CD4-positive, alpha-beta T cell treated with Interleukin-15 for 4 hours (primary cell): ENCODE measurements at places on chromosomes 5 and 9.

DNA sequence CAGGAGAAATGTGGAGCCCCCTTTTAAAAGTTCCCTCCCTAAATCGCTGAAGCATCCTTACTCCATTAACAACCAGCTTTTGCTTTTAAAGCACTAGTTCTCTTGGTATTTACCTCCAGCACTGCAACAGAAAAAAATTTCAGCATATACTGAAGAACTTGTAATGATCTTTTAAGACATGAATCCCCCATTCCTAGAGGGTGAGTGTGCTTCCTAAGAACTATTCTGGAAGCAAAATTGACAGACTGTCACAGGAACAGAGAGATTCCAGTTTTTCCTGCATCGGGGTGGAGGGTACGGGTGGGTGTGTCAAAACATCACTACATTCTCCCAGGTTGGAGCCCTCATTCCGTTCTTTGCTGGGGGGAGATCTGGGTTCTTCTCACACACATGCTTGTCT is 151.9 kb downstream of the EBF1 start:
- DNase-seq, result no peak

DNA sequence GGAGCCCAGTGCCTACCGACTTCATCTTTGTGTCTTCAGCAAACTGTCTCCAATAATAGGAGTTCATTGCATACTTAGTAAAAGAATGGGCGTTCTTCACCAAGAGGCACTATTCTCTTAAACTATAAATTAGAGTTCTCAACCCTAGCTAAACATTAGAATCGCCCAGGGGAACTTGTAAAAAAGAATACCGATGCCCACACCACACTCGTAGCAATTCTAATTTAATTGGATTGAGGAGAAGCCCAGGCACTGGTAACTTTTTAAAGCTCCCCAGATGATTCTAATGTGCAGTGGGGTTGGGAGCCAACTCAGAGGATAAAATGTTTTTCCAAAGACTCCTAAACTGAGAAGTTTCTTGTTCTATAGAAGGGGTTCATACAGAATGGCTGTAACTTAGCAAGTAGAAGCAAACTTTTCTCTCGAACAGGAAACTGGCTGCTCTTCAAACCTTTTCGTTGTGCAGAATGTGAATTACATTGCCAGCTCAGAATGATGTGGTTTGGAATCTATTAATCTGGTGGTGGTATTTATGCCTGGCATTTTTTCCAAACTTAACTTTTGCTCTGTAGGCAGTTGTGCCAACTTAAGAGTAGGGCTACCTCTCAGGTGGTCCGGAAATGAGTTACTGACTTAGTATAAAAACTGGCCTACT is 26.4 kb upstream of the NFIB start:
- DNase-seq, result no peak

DNA sequence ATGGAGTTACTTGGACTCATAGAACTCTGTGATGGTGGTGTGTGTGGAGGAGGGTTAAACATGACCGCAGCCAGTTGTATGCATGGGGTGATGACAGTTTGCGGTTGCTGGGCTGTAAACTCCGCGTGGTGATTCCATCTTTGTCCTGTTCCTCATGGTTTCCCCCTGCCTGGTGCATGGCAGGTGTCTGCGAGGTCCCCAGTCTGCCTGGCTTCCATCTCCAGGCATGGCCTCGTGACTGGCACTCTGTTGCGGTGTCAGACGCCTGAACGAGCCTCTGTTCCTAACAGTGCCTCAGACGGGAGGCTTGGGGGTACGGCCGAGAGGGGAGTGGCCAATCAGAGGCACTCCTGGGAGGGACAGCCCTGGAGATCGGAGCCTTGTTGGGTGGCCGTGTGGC is 33.9 kb upstream of the SH3PXD2B start:
- DNase-seq, result no peak

DNA sequence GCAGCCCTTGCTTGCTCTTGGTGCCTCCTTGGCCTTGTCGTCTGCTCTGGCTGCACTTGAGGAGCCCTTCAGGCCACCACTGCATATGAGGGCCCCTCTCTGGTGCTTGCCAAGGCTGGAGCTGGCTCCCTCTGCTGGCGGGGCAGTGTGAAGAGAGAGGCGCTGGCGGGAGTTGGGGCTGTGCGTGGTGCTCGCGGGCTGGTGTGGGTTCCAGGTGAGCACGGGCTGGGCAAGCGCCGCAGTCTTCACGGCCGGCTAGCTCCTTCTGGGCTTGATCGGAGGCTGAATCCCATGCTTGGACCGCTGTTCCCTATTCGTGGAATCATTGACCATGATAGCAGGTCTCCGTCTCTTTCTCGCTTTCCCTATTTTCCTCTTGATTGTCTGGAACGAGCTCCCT is 56.5 kb downstream of the XRCC4 start:
- no peak for DNase-seq

DNA sequence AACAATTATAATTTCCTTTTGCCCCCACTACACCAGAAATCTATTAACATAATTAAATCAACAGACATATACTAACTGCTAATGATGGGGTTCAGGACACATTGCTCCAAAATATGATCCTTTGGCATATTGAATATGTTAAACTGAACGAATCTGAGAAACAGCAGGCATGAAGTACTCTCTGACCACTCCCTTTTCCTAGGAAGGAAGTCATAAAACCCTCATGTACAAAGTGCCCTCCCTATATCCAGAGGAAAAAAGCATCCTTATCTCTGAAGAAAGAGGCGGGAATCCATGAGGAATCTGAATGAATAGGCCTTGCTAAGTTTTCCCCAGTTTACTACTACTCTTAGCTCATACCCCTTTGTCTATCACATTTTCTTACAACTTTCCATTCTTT is 67.9 kb downstream of the ADAMTS6 start:
- no peak for DNase-seq

- no peak for DNase-seq
Observed at GRCh38 chr9:108603141-108603540, 252.6 kb downstream of the ACTL7B start.

DNA sequence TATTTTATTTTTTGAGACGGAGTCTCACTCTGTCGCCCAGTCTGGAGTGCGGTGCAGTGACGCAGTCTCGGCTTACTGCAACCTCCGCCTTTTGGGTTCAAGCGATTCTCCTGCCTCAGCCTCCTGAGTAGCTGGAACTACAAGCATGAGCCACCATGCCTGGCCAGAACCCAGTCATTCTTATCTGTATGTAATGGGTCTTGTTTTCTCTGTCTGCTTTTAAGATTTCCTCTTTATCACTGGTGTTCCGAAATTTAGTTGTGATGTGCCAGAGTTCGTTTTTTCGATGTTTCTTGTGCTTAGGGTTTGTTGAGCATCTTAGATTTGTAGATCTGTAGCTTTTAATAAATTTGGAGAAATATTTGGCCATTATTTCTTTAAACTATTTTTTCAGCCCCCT is 19.2 kb downstream of the SLC25A25 start:
- DNase-seq, result no peak

GRCh38 chr5:68464424-68464823 is 248.9 kb downstream of the PIK3R1 start:
- DNase-seq, result peak; percentile 40

DNA sequence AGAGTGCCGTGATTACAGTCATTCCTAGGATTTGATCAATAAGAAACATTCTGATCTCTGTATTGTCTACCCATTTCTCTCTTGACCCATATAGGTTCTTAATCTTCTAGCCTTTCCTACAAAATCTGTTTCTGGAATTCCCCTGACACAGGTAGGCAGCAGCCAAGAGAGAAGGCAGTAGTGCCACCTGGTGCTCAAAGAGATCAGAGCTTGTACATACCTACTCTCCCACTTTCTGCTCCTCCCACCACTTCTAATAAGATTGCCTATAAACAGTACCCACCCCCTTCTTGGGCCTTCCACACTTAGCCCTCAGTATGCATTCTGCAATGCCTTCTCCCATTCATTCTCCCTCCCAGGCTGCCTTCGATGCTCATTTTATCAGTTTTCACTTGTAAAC is 117.4 kb upstream of the RORB start:
- peak; percentile 5 for DNase-seq

DNA sequence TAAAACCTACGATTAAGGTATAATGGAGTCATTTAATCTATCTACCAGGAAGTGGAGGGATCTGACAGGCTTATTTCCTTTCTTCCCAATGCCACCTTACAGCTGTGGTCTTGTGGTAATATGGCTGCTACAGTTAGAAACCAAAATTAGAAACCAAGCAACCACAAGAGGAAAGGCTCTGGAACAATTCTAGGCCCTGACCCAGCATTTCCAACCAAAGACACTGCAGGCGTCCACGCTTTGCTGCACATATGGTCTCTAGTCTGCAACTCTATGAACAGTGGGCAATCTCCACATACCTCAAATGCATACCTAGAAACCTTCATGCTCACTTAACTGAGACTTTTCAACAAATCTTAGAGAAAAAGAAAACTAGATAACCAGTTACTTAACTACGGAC is 339.1 kb downstream of the NFIB start:
- no peak for DNase-seq

DNA sequence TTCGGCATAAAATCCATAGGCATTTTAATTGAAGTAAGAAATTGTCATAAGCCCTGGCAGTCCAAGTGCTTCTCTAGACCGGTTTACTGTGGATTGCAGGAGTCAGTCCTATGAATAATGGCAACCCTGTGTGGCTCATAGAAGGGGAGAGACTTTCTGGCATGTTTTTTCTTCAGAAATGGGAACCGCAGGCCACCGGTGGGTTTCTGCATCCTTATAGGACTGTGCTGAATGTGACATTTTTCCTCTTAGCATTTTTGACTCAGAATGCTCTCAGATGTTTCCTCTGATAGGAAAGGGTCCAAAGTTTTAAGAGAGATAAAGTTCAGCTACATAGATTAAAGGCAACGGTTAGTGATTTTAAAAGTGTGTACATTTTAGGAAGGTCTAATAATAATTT is 6.3 kb downstream of the DAPK1 start:
- no peak for DNase-seq

DNA sequence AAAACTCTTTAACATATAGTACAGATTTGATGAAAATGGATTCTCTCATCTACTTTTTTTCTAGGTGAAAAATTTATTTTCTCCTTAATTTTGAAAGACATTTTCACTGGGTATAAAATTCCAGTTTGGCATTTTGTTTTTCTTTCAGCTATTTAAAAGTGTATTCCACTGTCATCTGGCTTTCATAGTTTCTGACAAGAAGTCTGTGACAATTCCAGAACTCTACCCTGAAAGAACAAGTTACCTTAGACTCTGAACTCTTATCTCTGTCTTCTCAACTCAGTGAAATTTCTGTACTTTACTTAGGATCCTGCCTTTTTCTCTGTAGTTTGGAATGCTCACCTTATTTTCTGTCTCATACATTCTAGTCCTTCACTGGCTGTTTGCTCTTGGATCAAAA is 161.7 kb downstream of the RANBP17 start:
- DNase-seq, result no peak

DNA sequence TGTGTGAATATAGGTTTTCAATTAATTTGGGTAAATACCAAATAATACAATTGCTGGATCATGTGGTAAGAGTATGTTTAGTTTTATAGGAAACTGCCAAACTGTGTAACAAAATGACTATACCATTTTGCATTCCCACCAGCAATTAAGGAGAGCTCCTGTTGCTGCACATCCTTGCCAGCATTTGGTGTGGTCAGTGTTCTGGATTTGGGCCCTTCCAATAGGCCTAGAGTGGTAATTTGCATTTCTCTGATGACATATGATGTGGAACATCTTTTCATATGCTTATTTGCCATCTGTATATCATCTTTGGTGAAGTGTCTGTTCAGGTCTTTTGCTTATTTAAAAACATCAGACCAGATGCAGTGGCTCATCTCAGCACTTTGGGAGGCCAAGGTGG is 11.6 kb upstream of the RFK start:
- no peak for DNase-seq

DNA sequence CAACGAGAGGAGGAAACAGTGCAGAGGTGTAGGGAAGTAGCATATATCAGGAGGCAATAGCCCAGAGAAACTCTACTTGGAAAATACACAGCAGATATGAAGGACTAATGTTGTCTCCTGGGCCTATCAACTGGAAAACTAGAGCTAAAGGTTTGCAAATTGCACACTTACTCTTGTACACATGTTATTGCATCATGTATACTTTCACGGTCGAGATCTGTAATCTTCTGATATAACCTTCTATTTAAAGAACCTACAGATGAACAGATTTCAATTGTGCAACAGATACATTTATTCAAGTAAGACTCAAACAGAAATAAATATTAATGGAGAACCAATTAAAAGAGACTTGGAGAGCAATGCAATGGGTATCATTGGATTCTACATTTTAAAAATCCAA is 256.3 kb upstream of the TMEM161B start:
- no peak for DNase-seq

DNA sequence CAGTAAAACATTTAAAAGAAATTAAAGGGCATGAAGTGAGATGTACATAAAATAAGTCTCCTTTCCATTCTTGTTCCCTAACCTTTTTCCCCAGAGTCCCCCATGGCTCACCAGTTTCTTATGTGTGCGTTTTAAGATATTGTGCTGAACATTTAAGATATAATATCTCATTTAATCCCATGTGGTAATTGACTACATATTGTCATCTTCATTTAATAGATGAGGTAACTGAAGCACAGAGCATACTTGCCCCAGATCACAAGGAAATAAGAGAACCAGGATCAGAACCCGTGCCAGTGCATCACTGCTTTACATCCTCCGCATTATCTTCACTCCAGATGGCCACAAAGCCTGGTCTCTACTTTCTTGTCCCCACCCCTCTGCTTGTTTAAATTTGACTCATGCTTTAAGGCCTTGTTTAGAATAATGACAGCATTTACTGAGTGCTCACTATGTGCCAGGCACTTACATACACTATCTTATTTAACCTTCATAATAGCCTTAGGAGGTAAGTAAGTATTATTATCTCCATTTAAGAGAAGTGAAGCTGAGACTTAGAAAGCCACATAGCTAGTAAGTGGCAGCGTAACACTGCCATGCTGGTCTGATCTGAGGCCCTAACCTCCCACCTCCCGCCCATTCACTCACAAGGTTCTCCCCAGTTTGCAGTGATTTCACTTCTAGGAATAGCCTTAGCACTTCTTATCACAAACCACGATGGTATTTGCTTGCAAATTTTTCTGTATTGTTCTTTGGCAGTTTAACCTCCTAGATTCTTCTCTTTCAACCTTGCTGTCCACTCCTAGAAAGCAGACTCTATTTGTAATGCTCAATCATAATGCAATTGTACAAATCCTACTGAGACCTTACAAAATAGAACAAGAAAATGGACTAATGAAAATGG is 78.4 kb upstream of the IL6ST start:
- no peak for DNase-seq

GRCh38 chr9:8637626-8638025 is 838.0 kb upstream of the DMAC1 start:
- no peak for DNase-seq

- no peak for DNase-seq
Observed at GRCh38 chr5:17132444-17133083, 84.9 kb upstream of the BASP1 start.

- peak; percentile 39 for DNase-seq
Observed at GRCh38 chr5:100902440-100903038, 543 bp downstream of the ST8SIA4 start.

GRCh38 chr5:138458384-138458783 is 6.9 kb upstream of the EGR1 start:
- DNase-seq, result no peak

- no peak for DNase-seq
Observed at GRCh38 chr9:118364266-118365106, 660.3 kb downstream of the TLR4 start.

GRCh38 chr5:151822141-151822540 is 50.4 kb downstream of the G3BP1 start:
- no peak for DNase-seq

GRCh38 chr9:128104171-128104618 is 23.3 kb downstream of the PTGES2 start:
- no peak for DNase-seq

GRCh38 chr9:32200896-32201295 is 183.5 kb upstream of the ACO1 start:
- DNase-seq, result no peak
